ENCODE measurements at places on chromosomes 6 and 20. TPM values are rescaled to one million over a fixed set of nuclear protein-coding genes. Genes with fewer than 3 reads are reported as not detected.

Gene VPS16
- total RNA-seq = 42.3 TPM

Gene EYA2
- total RNA-seq = not detected

Gene NHSL1
- total RNA-seq = 63.3 TPM

Gene GPLD1
- 0.06 TPM for total RNA-seq

Gene MAP7
- 0.63 TPM for total RNA-seq

Gene PTGIS
- 0.49 TPM for total RNA-seq

Gene CDKAL1
- total RNA-seq = 28.9 TPM

Gene KATNA1
- total RNA-seq = 20.4 TPM

Gene PTK6
- 0.13 TPM for total RNA-seq

Gene NR2E1
- total RNA-seq = not detected

Gene WDR27
- 21.9 TPM for total RNA-seq

Gene FGD2
- not detected for total RNA-seq

Gene MUC21
- total RNA-seq = not detected

Gene SLC17A3
- total RNA-seq = not detected

Gene NRSN1
- total RNA-seq = not detected

Gene KIAA1755
- 0.16 TPM for total RNA-seq

All from bladder microvascular endothelial cell (primary cell).